ENCODE measurements at places on chromosomes 16 and 17.
A peak's percentile ranks its signal among the peaks of the same experiment; 100 is the strongest.

GRCh38 chr16:82395212-82395611 is 225.2 kb upstream of the MPHOSPH6 start:
- no peak for DNase-seq

DNA sequence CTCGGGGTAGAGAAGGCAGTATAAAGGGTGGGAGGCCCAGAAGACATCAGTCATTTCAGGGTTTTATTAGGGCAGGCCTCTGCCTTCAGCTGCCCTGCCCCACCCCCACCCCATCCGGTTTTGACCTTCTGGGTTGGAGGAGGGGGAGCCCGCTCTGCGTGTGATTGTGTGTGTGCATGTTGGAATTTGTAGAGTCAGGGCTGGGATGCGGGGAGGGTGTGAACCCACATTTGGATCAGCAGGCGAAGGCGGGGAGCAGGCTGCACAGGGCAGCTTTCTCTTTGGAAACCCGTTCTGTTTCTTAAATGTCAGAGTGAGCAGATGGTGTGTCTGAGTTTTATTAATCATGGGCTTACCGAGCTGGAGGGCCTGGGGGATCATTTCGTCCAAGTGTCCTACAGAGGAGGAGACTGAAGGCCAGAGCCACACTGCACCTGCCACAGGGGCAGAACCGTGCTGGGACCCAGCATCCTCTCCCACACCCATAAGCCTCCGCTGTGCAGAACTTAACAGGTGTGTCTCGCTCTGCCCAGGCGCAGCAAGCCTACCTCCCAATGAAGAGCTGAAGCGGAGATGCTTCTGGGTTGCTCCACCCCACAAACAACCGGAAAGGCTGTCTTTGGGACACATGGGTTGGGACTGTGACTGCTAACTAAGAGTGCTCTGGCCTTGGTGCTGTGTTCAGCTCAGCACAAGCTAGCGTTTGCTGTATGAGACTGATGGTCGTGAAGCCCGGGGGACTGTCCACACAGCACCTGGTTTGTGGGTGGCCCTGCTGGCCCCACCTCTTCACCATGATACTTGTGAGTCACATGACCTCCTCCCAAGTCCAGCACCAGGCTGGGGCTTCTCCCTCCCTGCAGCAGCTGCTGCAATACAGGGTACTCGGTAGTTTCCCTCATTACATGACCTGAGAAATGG is 70.9 kb upstream of the GSE1 start:
- no peak for DNase-seq

GRCh38 chr17:65637786-65638185 is 76.3 kb upstream of the AXIN2 start:
- DNase-seq = no peak

GRCh38 chr17:60107526-60108257 is 29.0 kb upstream of the HEATR6 start:
- DNase-seq = no peak

DNA sequence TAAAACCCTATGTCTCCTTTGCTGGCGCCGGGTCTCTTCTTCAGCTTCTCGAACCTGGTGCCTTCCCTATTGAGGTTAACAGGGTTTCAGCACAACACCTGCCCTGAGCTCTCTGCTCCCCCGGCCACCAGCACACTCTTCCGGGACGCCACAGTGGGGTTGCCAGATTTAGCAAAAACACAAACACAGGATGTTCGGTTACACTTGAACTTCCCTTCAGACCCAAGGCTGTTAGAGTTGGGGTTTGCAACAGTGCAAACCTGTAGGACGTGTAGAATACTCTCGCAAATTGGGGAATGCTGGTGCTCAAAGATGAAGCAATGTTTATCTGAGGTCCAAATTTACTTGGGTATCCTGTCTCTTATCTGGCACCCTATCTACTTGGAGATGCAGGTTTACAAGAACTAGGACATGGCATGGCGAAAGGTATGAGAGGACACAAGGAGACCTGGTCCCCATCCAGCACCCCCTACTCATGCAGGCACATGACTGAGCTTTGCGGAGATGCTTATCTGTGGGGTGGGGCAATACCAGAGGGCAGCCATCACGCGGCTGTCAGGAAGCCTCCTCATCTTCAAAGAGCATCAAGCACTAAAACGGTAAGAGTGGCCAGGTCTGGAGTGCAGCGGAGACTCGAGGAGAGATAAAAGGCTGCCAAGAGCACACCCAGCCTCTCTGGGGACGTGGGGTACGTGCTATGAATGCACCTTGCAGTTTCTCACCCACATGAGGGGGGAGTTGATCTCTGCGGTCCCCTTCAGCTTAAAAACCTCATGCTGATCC is 52.8 kb downstream of the SDK2 start:
- peak; percentile 50 for DNase-seq

- DNase-seq = no peak
Measured at GRCh38 chr17:17840751-17841591, 4.2 kb upstream of the SREBF1 start.

DNA sequence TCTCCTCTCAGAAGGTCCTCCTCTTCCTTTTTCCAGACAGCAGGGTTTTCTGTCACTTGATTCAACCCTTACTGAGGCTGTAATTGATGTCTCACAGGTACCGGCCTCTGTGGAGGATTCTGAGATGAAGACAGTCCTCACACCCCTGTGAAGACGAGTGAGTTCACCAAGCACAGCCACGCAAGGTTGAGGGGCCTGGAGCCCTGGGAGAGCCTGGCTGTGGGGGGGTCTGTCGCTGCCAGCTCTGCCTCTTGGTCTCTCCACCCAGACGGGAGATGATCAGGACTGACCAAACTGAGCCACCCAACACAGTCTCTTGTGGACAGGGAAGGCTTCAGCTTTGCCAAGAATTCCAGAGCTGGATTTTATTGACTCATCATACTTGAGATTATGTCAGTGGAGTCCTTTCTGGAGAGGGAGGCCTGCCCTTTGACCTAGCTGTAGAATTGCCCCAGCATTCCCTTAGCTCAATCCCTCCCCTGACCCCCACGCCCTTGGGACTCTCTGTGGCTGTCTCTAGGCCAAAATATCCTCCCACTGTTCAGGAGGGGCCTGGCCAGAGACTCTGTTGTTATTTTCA is 51.1 kb upstream of the CRHR1 start:
- DNase-seq = no peak

- DNase-seq = no peak
Measured at GRCh38 chr17:12727881-12728280, 61.4 kb upstream of the ARHGAP44 start.

DNA sequence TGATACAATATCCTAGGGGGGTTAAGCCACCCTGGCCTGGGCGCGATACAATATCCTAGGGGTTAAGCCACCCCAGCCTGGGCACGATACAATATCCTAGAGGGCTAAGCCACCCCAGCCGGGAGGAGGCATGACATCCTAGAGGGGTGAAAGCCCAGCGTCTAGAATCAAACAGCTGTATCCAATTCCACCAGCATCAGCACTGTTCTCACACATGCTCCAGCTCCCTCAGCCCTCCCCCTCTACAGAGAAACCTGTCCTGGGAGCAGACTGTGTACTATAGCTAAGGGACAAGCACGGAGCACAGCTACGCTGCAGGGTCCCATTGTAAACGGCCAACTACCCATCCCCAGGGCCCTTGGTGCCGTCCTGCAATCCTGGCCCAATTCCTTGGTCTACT is 6.2 kb downstream of the GINS2 start:
- no peak for DNase-seq

DNA sequence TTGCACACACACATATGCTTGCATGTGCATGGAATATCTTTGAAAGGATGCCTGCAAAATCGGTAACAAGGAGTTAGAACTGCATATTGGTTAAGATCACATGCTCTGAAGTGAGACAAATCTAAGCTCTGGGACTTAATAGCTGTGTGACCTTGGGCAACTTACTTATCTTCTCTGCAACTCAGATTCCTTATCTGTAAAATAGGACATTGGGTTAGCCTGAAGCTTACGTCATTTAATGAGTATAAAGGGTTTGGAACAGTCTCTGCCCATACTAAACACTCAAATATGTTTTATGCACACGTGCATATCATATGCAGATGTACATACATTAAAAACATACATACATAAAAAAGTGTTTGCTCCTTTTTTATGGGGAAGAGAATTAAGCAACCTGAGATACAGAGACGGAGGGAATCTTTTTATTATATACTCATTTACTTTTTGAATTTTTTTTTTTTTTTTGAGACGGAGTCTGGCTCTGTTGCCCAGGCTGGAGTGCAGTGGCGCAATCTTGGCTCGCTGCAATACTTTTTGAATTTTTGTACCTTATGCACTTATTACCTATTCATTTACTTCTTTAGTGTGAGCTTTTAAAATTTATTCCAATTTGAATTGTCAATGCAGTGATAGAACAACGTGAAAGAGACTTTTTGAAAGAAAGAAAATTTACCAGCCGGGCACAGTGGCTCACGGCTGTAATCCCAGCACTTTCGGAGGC is 206.2 kb downstream of the CCDC182 start:
- DNase-seq = no peak

- DNase-seq = no peak
Measured at GRCh38 chr17:34015253-34015652, 239.8 kb upstream of the CCL2 start.

DNA sequence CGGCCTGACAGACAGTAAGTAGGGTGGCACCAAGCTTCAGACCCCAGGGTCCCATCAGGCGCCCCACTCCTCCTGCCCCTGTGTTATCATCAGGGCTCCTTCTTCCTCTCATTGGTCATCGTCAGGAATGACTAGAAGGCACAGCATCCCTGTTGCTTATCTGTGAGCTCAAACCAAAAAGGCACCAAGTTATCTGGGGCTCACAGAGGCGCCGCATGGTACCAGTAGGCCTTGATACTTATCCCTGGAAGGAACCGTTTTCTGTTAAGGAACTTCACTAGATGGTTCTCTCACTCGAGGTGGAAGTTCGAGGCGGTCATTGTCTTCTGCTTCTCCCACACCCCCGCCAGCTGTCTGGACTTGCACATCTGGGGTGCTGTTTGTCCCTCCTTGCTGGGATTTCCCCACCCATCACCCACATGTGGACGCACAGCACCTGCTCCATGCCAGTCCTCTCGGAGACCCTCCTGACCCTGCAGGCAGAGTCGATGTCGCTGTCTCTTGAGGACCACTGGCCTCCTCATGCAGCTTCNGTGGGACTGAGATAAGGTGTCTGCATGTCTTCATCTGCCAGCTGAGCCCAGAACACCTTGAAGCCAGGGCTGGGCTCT is 52.1 kb downstream of the METRNL start:
- DNase-seq = no peak

DNA sequence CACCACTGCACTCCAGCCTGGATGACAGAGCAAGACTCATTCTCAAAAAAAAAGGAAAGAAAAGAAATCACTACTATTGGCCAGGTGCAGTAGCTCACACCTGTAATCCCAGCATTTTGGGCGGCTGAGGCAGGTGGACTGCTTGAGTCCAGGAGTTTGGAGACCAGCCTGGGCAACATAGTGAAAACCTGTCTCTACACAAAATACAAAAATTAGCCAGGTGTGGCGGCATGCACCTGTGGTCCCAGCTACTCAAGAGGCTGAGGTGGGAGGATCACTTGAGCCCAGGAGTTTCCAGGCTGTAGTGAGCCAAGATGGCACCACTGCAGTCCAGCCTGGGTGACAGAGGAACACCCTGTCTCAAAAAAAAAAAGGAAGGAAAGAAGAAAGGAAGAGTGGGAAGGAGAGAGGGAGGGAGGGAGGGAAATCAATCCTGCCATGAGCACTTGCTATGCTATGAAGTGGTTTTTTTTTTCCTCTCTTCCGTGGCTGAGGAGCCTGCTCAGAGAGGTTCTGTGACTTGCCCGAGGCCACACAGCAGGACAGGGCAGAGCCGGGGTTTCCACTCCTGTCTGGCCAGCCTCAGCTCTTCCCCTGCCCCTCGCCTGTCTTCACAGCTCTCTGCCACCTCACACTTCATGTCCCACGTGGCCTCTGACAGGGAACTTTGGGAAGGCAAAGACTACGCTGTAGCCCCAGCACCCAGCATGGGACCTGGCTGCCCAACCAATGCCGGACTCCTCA is 10.9 kb downstream of the GRIN2C start:
- no peak for DNase-seq

DNA sequence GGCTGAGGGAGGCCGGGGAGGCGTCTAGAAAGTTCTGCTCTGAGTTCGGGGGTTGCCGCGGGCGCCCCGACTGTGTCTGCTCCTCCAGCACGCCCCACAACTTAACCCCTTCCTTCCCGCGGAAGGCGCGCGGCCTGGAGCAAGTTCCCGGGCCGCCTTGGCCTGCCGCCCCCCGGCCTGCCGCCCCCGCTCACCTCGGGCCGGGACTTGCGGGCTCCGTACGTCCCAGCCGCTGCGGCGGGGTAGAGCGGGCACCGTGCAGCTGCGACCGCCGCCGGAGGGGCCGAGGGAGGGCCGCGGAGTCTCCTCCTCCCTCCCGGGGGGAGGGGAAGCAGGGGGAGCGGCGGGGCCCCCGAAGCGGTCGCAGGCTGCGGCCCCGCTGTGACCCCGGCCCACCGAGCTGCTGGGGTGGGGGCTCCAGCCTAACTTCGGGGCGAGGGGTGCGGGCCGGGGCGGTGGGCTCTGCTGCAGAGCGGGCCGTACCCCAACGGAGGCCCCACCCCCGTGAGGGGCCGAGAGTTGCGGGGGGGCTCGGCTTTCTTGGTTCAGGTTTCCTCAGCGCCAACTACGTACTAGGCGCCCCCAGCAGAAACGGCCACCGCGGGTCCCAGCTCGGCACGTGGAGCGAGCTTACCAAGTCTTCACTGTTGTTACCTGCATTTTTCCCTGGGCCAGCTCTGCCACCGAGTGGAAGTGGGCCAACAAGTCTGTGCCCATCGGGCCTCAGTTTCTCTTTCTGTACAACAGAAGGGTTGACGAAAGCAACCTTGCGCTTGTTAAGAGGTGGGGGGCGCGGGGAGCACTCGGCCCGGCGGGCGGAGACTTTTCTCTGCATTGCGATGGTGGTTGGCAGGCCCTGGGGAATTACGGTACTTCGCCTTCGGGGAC is at the start of gene CCDC102A:
Gene CCDC102A (minus strand): TSS at position 266 of the 888 bp plus-strand sequence. CDS start 7,394 bp downstream, outside the sequence.
- no peak for DNase-seq

- DNase-seq = no peak
Measured at GRCh38 chr16:64853551-64853950, 268.3 kb downstream of the CDH11 start.

- DNase-seq = no peak
Measured at GRCh38 chr16:73405851-73406250, 357.9 kb upstream of the ZFHX3 start.

DNA sequence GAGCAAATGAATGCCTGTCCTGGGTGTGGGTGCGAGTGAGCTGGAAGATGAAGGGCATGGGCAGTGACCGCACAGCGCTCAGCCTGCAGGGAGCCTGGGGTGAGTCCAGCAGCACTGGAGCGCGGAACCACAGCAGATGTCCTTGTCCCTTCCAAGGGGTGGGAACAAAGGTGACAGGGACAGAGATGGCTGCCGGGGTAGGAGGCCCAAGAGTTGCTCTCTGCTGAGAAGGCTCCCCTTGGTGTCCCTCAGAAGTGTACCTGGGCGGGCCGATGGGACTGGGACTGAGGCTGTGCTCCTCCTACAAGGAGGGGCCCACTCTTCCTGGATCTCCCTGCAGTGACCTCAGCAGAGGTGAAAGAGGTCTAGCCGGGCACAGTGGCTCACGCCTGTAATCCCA is 7.6 kb upstream of the PGAP6 start:
- DNase-seq = no peak

- DNase-seq = no peak
Measured at GRCh38 chr16:73543331-73543969, 495.5 kb upstream of the ZFHX3 start.
